ENCODE measurements at places on chromosomes 4 and X.
A peak's percentile ranks its signal among the peaks of the same experiment; 100 is the strongest.

DNA sequence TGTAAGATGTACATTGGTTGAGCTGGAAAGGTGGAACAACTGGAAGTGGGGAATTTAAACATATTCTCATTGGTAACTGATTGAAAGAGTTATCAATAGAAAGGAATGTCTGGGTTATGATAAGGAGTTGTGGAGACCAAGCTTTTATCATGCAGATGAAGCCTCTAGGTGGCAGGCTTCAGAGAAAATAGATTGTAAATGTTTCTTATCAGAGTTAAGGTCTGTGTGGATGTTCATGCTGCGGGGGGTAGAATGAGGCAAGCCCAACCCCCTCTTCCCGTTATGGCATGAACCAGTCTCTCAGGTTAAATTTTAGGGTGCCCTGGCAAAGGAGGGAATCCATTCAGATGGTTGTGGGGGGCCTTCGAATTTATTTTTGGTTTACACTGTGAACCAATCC, 16.0 kb downstream of the ARSD start:
- DNase-seq = no peak

DNA sequence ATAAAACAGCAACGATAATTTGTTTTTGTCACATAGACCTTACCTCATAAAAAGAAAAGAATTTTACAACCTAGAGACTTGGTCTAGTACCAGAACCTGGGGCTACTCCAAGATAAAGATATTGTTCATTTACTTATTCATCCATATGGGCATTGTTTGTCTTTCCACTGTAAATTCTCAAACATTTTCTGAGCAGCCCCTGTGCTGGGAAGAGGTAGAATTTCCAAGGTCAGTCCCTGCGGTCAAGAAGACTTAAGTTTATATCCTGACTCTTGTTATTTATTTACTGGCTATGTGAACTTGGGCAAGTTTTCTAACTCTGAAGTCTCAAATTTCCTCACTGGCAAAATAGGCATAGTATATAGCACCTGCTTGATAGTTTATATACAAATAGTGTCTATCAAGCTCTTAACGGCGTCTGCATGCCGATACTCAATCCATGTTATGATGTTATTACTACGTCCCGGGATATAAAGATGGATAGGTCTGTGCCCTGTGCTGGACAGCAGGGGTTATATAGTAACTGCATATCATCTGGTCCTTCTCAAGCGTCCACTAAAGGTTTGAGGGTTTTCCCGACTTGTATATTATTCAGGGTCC, 222.1 kb upstream of the TAPT1 start:
- no peak for DNase-seq

GRCh38 chr4:183885205-183885720, 19.8 kb upstream of the STOX2 start:
- DNase-seq = no peak

- no peak for DNase-seq
Measured at GRCh38 chr4:184751585-184751956, 17.7 kb upstream of the CENPU start.

DNA sequence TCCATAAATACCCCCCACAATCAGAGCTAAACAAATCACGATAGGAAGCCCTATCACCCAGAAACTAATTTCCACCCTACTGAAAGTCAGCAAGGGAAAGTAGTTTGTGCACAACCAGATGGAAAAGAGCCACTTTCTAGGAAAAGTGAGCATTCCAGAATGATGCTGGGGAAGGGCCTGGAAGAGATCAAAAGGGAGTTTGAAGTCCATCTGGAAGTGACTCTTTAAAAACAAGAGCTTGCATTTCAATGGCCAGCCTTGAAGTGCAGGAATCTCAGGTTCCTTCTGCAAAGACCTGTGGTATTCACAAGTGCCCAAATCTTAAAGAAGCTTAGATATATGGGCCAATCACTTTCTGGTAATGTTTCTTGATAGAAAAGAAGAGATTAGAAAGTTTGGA, 97.0 kb upstream of the LDB2 start:
- DNase-seq = no peak

GRCh38 chr4:177066746-177067145, 242.9 kb upstream of the NEIL3 start:
- no peak for DNase-seq

- no peak for DNase-seq
Measured at GRCh38 chr4:111174331-111174730, 551.5 kb upstream of the PITX2 start.

DNA sequence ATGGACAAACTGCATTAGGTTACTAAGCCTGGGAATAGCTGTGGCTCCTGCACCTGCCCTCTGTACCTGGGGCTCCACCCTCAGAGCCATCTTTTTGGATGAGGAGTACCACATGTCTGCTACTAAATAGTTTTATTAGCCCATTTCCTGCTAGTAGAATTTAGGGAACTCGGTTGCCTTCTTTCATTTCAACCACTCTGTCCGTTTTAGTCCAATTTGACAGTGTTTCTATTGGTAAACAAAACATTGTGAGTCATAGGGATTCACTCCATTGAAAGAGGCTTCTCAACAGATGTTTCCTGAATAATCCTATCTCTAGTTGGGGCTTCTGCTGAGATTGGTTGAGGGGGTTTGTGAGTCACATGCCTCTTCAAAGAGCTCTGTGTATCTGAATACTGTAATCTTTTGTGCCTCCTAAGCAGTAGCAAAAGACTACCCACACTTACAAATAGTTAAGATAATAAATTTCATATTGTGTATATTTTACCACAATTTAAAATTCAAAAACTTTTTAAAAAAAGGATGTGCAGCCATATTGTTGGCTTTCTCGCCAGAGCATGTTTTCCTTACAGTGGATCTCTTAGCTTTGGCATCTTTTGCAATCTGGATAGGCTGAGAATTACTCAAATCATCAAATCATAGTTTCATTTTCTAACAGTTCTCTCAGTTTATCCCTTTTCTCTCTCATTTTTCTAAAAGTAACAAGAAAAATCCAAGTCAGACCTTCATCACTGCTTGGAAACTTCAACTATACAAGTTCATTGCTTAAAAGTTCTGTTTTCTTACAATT, 9.9 kb downstream of the FAM200B start:
- DNase-seq = no peak

DNA sequence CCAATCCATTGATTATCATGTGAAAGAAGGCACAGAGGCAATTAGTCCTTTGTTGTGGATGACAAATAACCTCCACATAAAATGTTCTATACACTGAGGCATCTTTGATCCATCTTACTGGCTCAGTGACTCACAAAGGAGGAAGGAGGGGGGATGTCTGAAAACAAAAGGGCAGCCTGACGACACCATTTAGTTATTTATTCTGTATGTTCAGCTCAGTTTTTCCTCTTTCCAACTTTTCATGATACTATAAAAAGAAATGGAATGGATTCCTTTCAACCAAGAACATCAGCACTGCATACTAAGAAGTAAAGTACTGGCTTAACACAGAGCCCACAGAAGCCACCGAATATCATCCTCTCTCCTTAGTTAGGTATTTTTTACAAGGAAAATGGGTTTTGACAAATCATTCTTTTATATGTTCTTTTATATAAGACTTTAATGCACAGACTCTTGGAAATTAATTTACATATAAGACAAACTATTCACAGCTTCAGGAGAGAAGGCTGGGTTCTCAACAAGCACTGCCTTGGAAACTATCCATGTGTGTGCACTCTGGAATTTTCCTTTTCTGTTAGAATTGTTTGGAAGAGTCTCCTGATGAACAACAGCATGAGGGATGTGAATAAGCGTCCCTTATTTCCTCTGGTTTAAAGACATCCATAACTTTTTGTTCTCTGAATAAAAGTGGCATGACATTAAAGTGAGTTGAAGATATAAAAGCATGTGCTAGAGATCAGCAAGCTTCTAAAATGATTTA, 135.6 kb downstream of the TSPAN5 start:
- DNase-seq = no peak

- DNase-seq = no peak
Measured at GRCh38 chr4:173192375-173193162, 24.0 kb downstream of the GALNT7 start.

GRCh38 chrX:23235051-23235450, 99.6 kb upstream of the PTCHD1 start:
- no peak for DNase-seq

GRCh38 chrX:2374086-2374485, 126.7 kb downstream of the DHRSX start:
- DNase-seq = no peak

DNA sequence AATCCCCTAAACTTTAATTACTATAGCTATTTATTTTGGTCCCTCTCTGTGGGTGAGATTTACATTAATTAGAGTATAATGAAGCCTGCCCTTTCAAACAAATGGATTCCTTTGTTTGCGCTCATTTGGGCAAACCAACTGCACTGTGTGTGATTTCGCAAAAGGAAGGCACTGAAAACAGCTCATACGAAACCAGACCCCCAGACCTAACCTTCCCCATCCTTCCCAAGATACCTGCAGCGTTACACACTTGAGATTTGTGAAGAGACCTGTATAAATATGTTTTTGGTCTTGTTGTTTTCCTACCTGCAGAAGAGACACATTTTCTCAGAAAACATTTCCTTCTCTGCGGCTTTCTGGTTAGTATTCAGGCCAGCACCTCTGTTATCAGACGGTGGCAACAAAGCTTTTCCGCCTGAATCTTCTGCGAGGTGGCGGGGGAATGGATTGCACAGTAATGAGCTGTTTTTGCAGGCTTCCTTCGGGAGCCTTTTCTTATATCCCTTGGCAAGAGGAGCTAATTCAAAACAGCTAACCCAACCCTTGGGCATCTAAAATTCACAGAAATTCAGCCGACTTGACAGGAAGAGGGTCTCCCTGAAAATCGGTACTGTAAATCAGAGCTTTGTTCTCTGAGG, 47.6 kb downstream of the CBLL2 start:
- DNase-seq = no peak

- DNase-seq = no peak
Measured at GRCh38 chr4:80306260-80306659, 29.3 kb upstream of the CFAP299 start.

- no peak for DNase-seq
Measured at GRCh38 chr4:75678965-75679364, 5.8 kb upstream of the G3BP2 start.

DNA sequence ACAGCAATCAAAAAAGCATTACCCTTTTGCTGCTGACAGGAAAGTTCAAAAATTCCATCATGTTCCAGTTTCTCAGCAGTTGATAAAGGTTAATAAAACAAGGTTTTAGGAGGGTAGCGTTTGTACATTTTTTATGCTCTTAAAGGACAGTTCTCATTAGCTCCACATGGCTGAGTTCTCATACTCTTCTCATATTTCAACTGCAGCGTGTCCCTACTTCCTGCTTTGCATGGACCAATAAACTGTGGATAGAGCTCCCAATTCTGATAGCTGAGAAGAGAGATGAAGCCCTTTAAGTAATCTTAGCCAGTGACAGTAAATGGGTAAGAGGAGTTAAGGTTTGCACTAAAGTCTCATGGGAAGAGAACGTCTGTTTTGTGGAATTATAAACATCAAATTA, 53.5 kb downstream of the SPANXA2 start:
- no peak for DNase-seq

GRCh38 chr4:154569584-154569983, 6.8 kb downstream of the FGB start:
- DNase-seq = no peak

- DNase-seq = no peak
Measured at GRCh38 chr4:56748271-56748670, 67.2 kb upstream of the HOPX start.

GRCh38 chr4:94410678-94411206, 41.0 kb upstream of the PDLIM5 start:
- DNase-seq = no peak

GRCh38 chr4:138774940-138775339, 240.6 kb upstream of the NOCT start:
- no peak for DNase-seq

DNA sequence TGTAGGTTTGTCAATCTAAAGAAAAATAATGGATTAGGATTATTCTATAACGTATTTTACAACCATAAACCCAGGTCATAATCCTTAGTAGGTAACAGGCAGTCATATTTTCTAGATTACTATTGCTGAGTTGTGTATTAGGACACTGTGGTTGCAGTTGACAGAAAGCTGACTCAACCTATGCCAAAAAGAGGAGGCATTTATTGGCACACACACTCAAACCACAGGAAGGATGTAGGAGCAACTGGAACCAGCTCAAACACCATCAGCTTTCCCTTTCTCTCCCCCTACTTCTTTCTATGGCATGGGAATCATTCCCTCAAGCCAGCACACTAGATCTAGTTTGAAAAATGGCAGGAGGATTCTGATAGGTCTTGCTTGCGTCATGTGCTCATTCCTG, 136.4 kb upstream of the FAM9C start:
- DNase-seq = no peak

DNA sequence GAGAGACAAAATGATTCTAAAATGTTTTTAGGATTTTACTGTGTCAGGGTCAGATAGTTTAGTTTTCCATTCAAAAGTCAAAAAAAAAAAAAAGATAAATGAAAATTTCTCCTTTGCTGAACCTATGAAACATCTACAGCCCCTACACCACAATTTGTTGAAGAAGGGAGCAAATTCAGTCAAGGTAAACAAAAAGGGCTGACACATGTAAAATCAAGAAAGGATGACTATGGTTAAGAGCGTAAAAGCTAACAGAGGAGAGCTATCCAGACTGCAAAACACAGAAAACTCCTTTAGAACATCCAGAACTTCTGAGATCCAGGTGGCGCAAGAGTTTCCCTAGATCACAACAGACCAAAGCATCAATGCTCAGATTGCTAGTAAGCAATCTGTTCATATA, 72.2 kb downstream of the RAB28 start:
- DNase-seq = no peak

DNA sequence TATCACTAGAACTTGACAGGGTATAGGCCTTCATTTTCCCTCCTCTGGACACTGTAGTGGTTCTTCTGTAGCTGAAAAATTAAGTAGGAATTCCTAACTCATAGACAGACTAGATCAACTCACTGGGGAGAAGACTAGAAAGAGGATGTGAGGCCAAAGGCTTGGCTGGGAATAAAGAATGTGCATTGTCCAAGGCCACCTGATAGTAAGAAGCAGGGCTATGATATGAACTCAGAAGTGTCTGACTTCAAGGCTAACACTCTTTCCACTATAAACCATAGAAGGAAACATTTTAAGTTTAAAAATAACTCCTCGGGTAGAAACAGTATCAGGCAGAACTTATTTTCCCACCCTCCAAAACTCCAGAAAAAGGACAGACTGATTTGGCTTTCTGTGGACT, 346.6 kb downstream of the OPHN1 start:
- no peak for DNase-seq

DNA sequence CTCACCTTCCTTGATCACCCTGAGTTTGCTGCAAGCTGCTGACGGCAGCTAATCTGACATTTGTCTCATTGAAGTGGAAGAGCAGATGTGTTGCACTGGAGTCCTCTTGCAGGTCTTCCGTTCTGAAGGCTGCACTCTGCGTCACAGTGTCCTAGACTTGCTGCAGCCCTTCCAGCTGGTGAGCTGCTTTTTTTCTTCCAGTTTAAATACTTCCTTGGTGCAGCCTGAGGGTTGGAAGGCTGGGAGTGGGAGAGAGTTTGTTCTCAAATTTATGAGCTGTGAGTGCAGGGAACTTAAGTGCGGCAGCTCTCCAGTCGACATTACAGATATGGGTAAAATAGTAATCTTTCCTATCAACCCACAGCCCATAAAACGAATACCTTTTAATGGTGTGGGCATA, 303.6 kb upstream of the FAT1 start:
- no peak for DNase-seq

GRCh38 chr4:56844802-56845580, 23.5 kb upstream of the SPINK2 start:
- peak; percentile 35 for DNase-seq

Data from NCI-H526 (cell line).